Tibial nerve (tissue), 4 donors: ENCODE measurements at places on chromosomes 1 and 21.

- no peak for DNase-seq
These were observed 26.2 kb upstream of the SNX27 start for GRCh38 chr1:151585622-151586021.

GRCh38 chr1:7303554-7304317 is 467.4 kb upstream of the VAMP3 start:
- DNase-seq = no peak

- no peak for DNase-seq
These were observed 111.7 kb downstream of the NMNAT2 start for GRCh38 chr1:183306317-183307042.

- DNase-seq = no peak
These were observed 329.8 kb downstream of the RPS6KC1 start for GRCh38 chr1:213380865-213381264.
